ENCODE measurements at places on chromosomes 13 and 19. TPM values are rescaled to one million over a fixed set of nuclear protein-coding genes. Genes with fewer than 3 reads are reported as not detected.

- no peak for DNase-seq
These were observed 29.6 kb upstream of the CEACAM21 start for GRCh38 chr19:41546386-41546789.

DNA sequence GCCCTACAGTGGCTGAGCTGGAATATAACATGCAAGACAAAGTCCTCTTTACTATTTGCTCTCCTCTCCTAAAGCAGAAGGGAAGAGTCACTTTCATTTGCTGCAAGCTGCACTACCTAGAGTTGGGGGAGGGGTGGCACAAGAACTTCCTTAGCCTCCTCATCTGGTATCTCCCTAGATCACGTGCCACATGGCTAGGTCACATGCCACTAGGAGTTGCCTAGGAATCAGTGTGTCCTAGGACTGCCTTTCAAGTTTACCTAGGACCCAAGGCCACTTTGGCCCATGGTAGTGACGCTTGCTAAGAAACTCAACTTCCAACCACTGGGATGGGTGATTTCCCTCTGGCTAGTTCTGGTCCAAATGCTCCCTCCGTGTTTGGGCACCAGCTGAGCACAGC lies 625.2 kb downstream of the DIAPH3 start:
- no peak for DNase-seq

The ADM5 gene
- total RNA-seq, result 1.9 TPM

- DNase-seq, result no peak
These were observed 233.5 kb downstream of the TUBA3C start for GRCh38 chr13:18948012-18948663.

DNA sequence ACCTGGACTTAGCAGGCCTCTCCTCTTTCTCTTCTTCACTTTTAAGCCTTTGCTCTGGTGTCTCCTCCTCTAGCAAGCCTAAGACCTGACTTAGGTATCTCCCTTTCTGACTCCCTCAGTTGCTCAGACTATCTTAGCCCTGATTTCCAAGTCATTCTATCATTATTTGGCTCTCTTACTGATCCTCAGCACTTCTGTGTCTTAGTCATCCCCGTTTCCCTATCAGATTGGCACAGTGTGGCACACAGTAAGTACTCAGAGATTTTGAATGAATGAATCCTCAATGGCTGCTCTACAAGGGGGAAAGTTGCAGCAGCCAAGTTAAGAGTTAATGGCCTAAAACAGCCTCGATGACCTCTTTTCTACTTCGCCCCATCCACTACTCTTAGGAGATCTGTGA lies 8.2 kb downstream of the KCTD12 start:
- DNase-seq, result no peak

- DNase-seq, result no peak
These were observed 22.5 kb downstream of the OBI1 start for GRCh38 chr13:78636495-78636894.

The FUT1 gene
- total RNA-seq, result 3.0 TPM

- peak; percentile 79 for DNase-seq
These were observed 151.3 kb downstream of the CYSLTR2 start for GRCh38 chr13:48804821-48805601.

GRCh38 chr19:39752390-39752789 lies 14.6 kb upstream of the CLC start:
- DNase-seq, result no peak

DNA sequence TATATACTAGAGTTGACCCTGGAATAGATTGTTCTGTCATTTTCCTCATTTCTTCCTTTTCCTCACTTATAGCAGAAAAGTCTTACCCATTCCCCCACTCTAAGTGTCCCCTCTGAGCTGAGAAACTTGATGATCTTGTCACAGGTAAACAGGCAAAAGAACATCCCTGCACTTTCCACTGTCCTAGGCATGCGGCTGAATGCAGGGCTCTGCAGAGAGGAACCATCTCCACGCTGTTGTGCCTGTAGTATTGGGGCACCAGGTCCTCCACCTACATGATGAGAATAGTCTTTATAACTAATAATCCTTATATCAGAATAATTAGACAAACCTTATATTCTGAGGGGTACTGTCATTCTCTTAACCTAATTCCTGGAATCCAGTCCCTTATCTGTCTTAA lies 211.3 kb downstream of the RBM26 start:
- no peak for DNase-seq

GRCh38 chr19:7926727-7927604 lies 1.0 kb upstream of the CTXN1 start:
- no peak for DNase-seq

- peak; percentile 80 for DNase-seq
These were observed 10.1 kb upstream of the SHISA2 start for GRCh38 chr13:26061947-26062346.

GRCh38 chr19:49816590-49816989 lies 1.5 kb upstream of the MED25 start:
- no peak for DNase-seq

The IL4I1 gene
- total RNA-seq, result 9.5 TPM

DNA sequence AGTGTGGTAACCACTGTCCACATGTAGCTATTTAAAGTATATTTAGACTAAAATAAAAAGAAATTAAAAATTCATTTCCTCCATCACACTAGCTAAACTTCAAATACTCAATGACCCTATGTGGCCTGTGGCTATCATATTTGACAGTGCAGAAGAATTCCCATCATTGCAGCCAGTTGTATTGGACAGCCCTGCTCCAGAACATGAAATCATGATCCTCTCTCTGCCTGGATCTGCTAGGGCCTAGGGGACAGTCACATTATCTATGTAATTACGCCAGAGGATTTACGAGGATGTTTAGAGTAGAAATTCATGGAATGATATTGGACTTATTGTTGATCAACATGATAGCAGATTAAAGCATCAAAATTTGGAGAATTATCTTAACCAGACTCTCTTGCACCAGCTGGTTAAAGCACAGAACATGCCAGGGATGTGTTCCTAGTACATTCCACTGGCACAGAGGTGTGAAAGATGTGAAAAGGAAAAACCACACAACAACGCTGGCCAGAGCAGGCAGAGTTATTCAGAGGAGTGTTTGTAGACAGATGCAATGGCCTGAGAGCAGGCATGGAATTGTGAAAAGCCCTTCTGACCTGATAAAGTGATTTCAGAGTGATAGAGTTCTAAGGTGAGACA lies 108.9 kb upstream of the STARD13 start:
- no peak for DNase-seq

DNA sequence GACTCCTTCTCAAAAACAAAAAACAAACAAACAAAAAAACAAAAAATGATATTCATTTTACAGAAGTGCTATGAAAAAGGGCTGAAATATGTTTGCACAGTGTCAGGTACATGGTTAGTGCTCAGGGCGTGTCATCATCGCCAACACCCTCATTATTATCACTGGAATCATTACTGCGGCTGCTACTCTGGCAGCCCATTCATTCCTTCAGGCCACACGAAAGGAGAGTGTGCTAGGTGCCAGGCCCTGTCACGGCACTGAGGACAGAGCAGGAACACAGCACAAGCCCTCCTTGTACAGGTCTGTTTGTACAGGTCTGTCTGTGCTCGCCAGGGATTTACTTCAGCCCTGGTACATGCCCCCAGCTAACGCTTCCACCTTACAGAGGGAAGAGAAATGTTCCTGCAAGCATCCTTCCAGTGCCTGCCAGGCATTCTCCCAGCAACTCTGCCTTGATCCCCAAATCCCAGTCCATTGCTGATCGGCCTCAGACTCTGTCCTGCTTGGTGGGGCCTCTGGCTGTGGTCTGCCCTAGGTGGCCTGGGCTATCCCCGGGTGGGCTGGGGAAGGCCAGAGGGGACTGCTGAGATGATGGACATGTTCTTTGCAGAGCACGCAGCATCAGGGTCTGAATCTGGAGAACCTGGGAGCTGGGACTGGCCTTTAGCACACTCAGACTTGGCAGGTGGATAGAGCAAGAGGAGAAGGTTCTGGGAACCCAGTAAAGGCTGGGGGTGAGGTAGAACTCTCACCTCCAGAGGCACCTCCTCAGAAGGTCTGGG lies 210.7 kb downstream of the URI1 start:
- no peak for DNase-seq

The DIRAS1 gene
- total RNA-seq, result not detected

DNA sequence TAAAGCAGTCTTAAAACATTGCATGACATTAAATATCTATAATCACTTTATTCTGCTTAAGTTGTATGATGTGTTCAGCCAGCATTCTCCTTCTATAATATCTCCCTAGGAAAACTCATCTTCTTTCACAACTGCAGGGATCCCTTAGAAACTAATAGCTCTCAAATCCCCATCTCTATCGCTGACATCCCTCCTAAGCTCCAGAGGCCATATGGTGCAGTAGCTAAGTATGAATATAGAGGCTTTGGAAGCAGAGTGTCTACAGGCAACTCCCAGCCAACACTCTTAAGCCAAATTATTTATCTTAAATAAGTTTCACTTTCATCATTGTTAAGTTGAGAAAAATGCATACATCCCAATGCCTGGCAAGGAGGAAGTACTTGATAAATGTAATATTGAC lies 349.5 kb upstream of the MIR17HG start:
- no peak for DNase-seq

- no peak for DNase-seq
These were observed 2.4 kb upstream of the ARGLU1 start for GRCh38 chr13:106570299-106570852.

DNA sequence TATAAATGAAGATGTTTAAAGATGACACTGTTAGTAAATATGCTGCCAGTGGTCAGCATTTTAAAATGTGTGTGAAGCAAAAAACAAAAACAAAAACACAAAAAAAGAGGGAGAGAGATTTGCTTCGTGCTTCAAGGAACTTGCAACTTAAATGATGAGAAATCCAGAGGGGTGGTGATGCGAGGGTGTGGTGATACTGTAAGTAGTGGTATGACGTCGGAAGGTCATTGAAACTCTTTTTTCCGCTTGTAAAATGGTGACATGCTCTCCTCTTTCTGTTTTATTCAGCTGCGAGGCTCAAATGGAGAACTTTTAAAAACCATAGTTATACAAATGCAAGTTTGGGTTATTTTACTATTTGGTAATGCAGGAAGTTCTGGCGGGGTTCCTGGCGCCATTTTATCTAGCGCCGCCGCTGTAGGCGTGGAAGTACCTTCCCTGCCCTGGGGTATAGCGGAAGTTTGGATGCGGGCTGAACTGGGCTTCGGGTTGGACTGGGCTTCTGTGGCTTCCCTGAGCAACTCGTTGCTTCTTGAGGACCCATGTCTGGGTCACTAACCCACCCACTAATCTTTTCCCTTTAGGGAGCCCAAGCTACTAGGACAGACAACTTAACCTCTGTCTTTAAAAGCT lies 34.8 kb downstream of the DGKH start:
- DNase-seq, result no peak

The ZNF610 gene
- total RNA-seq, result 1.3 TPM

The STOML3 gene
- not detected for total RNA-seq

DNA sequence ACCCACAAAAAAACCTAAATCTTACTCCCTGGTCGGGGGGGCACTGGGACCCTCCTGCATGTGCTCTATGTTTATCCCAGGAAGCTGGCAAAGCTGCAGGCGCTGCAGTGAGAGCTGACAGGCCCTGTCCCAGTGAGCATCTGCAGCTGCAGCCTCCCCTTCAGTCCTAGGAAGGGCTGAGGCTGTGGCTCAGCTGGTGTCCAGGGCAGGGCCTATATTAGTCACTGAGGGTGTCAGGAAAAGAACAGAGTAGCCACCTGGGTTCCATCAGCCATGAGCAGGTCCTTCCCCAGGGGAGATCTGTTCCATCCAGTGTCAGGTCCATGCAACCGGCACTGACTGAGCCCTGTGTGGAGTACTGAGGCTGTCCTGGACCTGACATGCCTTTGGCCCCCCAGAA lies 120.5 kb downstream of the TNFRSF19 start:
- no peak for DNase-seq

DNA sequence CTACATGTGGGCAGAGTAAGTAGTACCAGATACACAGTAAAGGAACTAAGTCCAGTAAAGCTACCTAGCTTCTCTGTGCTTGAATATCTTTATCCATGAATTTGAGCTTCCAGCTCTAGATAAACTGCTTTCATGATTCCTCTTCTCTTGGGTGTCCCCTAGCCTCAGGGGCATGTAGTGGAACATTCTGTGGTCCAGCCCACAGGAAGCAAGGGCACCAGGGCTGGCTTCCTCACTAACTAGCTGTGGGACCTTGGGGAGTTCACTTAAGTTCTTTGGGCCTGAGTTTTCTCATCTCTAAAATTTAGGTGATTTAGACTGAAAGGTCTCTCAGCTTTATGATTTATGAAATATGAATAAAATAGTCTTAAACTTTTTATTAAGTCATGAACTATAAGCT lies 185.7 kb downstream of the KATNAL1 start:
- no peak for DNase-seq

DNA sequence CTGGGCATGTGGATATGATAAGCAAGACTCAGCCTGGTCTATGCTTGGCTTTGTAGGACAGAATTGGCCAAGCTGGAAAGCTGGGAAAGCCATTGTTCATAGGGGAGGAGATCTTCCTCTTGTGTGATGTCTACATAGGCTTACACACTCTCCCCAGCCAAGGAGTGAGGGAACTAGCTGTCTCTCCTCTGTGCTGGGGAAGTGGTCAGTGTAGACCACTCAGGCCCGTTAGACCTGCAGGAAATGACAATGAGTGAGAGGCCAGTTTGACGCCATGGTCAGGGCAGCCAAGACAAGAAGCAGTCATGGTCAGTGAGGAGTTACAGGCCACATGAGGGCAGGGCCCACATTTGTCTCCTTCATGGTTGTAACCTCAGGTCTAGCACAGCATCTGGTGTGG lies 159.1 kb upstream of the KL start:
- no peak for DNase-seq

- DNase-seq, result no peak
These were observed 36.1 kb downstream of the TBC1D4 start for GRCh38 chr13:75445717-75446499.

The SHISA7 gene
- 0.17 TPM for total RNA-seq

The PRR20B gene
- total RNA-seq, result not detected

The GPC6 gene
- total RNA-seq, result 10.2 TPM

- DNase-seq, result no peak
These were observed 4.9 kb downstream of the BAX start for GRCh38 chr19:48959341-48960239.

GRCh38 chr19:19078801-19079200 lies 15.0 kb downstream of the SLC25A42 start:
- DNase-seq, result no peak

GRCh38 chr13:99002172-99002710 lies 24.4 kb upstream of the DOCK9 start:
- no peak for DNase-seq
